ENCODE measurements at places on chromosomes 7 and 10. TPM values are rescaled to one million over a fixed set of nuclear protein-coding genes. Genes with fewer than 3 reads are reported as not detected.

DNA sequence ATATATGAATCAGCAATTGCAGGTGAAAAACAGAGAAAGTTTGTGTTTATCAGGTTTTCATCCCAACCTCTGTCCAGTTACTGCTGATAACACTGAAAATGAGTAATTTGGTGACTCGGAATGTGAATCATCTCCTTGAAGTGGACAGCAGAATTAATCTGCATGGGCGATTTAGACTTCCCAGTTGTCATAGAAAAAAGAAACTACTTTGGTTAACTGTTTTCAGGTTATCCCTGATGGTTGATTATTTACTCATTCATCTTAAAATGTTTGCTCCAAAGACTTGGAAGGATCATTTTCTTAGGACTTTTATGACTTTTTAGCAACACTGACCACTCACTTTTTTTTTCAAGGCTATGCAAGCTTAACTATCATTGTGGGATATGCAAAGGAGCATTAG lies 504.1 kb upstream of the ANKRD30A start:
- no peaks in the 10 kb centered on the region for H3K36me3 ChIP-seq
- no peak for DNase-seq
- H3K4me3 ChIP-seq = no peak overlapping the region
- H3K27me3 ChIP-seq = no peaks in the 10 kb centered on the region
- no peak overlapping the region for H3K27ac ChIP-seq

GRCh38 chr10:124056337-124056980 lies 36.9 kb downstream of the CHST15 start:
- no peaks in the 10 kb centered on the region for H3K4me1 ChIP-seq
- H3K4me3 ChIP-seq = no peak overlapping the region
- no peaks in the 10 kb centered on the region for H3K27me3 ChIP-seq
- H3K36me3 ChIP-seq = no peaks in the 10 kb centered on the region
- H3K27ac ChIP-seq = no peak overlapping the region

- no peak overlapping the region for H3K4me3 ChIP-seq
- DNase-seq = no peak
- H3K27me3 ChIP-seq = peaks cover 2% of the 10 kb centered on the region
- H3K36me3 ChIP-seq = no peaks in the 10 kb centered on the region
Measured at GRCh38 chr7:47358357-47358756, 223.6 kb downstream of the TNS3 start.

DNA sequence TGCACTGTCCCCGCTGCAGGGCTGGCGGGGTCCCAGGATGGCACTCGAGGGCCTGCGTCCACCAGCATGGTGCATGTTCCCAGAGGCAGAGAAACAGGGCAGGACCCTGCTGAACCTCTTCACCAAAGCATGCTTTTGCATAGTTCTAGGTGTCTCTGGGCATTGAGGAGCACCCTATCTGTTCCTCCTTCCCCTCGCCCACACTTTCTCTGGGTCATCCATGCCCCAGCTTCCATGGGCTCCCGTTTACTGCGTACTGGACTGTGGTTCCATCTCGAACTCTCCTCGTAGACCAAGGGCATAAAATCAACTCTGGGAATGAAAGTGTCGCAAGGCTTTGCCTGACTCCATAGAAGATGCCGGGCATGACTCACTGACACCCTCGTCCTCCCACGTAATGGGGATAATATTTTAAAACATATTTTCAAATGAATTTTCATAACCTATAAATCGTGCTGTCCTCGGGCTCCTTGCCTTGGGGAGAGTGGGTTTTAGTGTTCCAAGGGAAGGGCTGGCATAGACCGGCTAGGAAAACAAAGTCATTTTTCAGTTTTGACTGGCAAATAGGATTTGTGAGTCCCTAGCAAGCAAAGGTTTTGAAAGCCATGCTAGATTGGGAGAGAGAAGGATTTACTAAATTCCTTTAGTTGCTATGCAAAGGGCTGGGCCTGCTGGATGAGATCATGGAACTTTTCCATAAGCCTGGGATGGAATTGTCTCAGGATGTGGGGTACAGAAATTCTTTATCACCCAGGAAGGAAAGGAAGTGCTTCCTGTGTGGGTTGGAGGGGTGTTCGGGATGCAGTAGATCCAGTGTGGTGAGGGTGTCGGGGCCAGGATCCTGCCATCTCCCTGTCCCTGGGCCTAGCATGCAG lies 498.7 kb upstream of the MKI67 start:
- H3K27ac ChIP-seq = no peak overlapping the region
- no peaks in the 10 kb centered on the region for H3K36me3 ChIP-seq
- no peaks in the 10 kb centered on the region for H3K4me1 ChIP-seq
- no peak overlapping the region for H3K4me3 ChIP-seq
- no peak for DNase-seq
- H3K27me3 ChIP-seq = peaks cover 1% of the 10 kb centered on the region

Gene CACNB2
- not detected for total RNA-seq

DNA sequence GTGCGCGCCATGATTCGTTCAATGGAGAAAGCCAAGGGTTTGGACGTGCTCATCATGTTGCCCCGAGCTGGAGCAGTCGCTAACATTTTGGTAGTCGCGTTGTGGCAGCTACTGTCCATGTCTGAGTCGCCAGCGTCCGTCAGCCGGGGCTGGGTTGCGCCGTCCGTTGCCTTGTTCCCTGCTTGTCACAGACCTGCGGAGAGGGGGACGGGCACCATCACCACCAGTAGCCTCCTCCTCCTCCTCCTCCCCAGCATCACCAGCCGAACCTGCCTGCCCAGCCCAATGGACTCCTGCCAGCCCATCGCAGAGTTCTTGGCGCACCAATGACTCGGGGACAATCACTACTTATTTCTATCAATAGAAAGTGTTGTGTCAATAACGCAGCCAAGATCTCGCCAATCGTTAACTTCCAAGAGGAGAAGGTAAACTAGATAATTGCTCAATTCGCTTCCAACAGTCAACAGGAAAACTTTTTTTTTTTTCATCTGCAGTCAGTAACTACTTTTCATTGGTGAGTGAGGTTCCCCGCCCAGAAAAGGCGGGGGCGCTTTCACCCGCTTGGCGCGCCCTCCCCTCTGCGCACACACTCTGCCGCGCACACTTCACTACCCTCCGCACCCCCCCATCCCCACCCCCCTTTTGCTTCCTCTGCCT lies at the start of gene FEZF1:
Gene FEZF1 (minus strand): TSS at position 432 of the 657 bp plus-strand sequence. CDS start 313 bp downstream, at position 119.
- H3K36me3 ChIP-seq = no peaks in the 10 kb centered on the region
- H3K27ac ChIP-seq = no peak within 1 kb of the TSS
- no peak within 1 kb of the TSS for H3K4me3 ChIP-seq
- no peak for DNase-seq
- H3K27me3 ChIP-seq = peaks cover 78% of the 10 kb centered on the region

Gene NPC1L1
- total RNA-seq = not detected

Gene CYP2C19
- not detected for total RNA-seq

DNA sequence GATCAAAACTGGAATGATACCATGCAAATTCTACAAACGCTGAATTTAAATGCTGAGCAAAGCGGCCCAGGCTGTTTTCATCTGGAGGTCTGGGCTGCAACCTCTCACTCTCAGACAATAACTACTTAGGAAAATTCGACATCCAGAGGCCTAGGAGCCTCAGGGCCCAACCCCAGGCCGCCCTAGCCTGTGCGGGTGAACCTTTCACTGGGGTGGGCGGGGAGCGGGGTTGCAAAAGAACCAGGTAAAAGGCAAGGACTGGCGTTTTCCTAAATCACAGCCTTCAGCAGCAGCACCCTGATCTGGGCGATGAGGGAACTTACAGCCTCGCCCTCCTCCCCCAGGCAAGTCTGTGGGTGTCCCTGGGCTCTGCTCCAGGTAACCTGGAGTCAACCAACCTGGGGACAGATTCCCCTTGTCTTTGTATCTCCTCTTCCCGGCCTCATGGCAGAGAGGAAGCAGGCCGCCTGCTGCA lies 33.4 kb downstream of the CALML5 start:
- no peaks in the 10 kb centered on the region for H3K36me3 ChIP-seq
- no peak overlapping the region for H3K27ac ChIP-seq
- no peak overlapping the region for H3K4me3 ChIP-seq
- peaks cover 5% of the 10 kb centered on the region for H3K4me1 ChIP-seq
- no peak for DNase-seq

- no peaks in the 10 kb centered on the region for H3K27me3 ChIP-seq
- H3K4me1 ChIP-seq = no peaks in the 10 kb centered on the region
- H3K27ac ChIP-seq = no peak overlapping the region
- no peaks in the 10 kb centered on the region for H3K36me3 ChIP-seq
Measured at GRCh38 chr10:124012991-124013390, 80.4 kb downstream of the CHST15 start.

DNA sequence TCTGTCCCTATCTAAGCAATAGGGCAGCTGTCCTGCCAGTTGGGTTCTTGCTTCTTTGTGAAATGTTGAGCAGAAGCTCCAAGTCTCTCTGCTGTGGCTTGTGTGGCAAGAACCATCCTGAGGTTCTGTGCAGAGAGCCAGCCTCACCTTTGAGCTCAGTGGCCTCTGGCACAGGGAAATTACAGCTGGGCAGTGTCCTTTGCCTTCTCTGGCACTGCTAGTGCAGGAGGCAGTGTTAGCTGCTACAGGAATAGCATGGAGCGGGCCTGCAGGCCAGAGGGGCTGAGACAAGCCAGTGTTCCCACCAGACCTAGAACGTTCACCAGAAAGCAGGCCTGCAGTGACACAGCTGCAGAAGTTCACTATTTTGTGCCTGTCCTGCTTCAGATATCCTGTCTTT lies 1.8 kb downstream of the PRXL2A start:
- H3K4me3 ChIP-seq = no peak overlapping the region
- H3K27me3 ChIP-seq = no peaks in the 10 kb centered on the region
- no peak overlapping the region for H3K27ac ChIP-seq
- no peaks in the 10 kb centered on the region for H3K36me3 ChIP-seq

- H3K27ac ChIP-seq = no peak overlapping the region
- no peaks in the 10 kb centered on the region for H3K4me1 ChIP-seq
- no peak for DNase-seq
- H3K4me3 ChIP-seq = no peak overlapping the region
- H3K36me3 ChIP-seq = peaks cover 4% of the 10 kb centered on the region
- no peaks in the 10 kb centered on the region for H3K27me3 ChIP-seq
Measured at GRCh38 chr7:11155883-11156282, 182.2 kb downstream of the PHF14 start.

DNA sequence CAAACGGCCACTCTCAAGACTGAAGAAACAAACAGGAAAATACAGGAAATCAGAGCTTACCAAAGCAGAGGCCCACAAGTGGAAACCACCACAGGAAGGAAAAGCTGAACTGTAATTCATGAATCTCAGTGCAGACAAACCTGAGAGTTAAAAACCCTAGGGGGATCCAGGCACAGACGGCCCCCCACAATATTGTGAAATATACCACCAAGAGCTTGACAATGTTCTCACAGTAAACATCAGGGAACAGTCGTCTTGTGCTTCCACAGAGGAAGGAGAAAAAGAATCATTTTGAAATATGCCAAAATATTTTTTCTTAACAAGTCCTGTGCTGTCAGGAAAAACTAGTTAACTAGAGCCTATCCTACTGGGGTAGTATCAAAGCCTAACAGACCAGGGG lies 68.2 kb upstream of the NRG3 start:
- no peak for DNase-seq
- no peaks in the 10 kb centered on the region for H3K27me3 ChIP-seq
- H3K4me1 ChIP-seq = no peaks in the 10 kb centered on the region
- no peak overlapping the region for H3K27ac ChIP-seq

DNA sequence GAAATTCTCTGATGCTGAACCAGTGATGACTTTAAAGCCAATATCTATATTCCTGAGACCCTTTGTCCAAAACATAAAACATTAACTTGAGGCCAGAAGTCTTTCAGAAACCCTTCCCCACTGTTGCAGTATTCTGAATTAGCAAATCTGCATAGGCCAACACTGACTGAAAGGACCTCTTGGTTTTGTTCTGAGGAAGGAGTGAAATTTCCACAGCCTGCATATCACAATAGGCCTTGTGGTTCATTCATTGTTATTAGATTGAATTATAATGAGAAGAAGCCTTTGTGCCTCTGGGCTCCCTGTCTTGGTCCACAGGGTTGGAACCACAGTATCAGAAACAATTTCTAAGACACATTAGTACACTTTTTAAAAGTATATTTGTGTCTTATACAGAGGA lies 90.3 kb downstream of the CCNY start:
- H3K36me3 ChIP-seq = no peaks in the 10 kb centered on the region
- no peak overlapping the region for H3K4me3 ChIP-seq
- DNase-seq = no peak
- H3K4me1 ChIP-seq = peaks cover 45% of the 10 kb centered on the region

DNA sequence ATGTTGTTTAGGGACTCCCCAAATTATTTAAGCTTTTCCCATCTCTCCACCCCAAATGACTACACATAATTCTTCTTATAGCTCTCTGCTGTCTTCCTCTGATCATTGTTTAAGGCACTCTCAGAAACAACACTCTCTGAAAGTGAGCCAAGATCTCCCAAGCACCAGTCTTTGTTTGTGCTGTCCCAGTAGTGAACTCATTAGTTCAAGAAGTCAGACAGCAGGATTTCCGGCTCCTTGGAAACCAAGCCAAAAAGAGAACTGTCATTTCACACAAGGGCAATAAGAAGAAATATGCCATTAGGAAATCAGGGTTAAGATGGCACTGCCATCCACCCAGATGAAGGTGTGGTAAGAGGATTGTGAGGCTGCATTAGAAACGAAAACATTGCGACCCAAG lies 83.1 kb downstream of the FZD1 start:
- no peak overlapping the region for H3K27ac ChIP-seq
- H3K27me3 ChIP-seq = no peaks in the 10 kb centered on the region
- no peak overlapping the region for H3K4me3 ChIP-seq
- DNase-seq = no peak
- H3K36me3 ChIP-seq = no peaks in the 10 kb centered on the region

Gene FGFBP3
- 1.5 TPM for total RNA-seq

DNA sequence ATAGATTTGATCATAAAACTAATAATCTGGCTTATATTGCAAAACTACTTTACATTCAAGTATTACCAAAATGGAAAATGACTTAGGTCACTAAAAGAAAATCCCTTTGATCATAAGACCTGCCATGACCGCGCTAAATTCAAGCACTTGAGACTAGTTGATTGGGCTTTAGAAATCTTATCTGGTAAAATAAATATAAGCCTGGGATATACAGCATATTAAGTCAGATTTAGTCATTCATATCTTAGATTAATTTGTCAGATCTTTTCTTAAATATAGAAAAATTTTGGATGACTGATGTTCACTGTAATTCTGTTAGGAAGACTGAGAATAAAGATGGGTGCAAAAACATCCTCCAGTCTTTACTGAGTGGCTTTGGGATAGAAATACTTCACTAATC lies 450.0 kb downstream of the HTR7 start:
- H3K36me3 ChIP-seq = no peaks in the 10 kb centered on the region
- H3K27ac ChIP-seq = no peak overlapping the region
- H3K27me3 ChIP-seq = no peaks in the 10 kb centered on the region
- no peak for DNase-seq
- H3K4me3 ChIP-seq = no peak overlapping the region

Gene PWWP2B
- 2.9 TPM for total RNA-seq

GRCh38 chr7:155341463-155341983 lies 43.8 kb downstream of the INSIG1 start:
- no peak overlapping the region for H3K27ac ChIP-seq
- peaks cover 4% of the 10 kb centered on the region for H3K27me3 ChIP-seq
- no peak for DNase-seq
- peaks cover 20% of the 10 kb centered on the region for H3K4me1 ChIP-seq
- H3K4me3 ChIP-seq = no peak overlapping the region
- no peaks in the 10 kb centered on the region for H3K36me3 ChIP-seq

Gene NUTM2B
- total RNA-seq = not detected
